ENCODE measurements at places on chromosomes 1 and 21.

- DNase-seq: no peak
Measured at GRCh38 chr1:107572674-107573211, 392.2 kb downstream of the VAV3 start.

GRCh38 chr1:175604942-175605286, 138.5 kb downstream of the TNR start:
- DNase-seq: no peak

- DNase-seq: no peak
Measured at GRCh38 chr1:243275316-243275715, 19.5 kb downstream of the SDCCAG8 start.

DNA sequence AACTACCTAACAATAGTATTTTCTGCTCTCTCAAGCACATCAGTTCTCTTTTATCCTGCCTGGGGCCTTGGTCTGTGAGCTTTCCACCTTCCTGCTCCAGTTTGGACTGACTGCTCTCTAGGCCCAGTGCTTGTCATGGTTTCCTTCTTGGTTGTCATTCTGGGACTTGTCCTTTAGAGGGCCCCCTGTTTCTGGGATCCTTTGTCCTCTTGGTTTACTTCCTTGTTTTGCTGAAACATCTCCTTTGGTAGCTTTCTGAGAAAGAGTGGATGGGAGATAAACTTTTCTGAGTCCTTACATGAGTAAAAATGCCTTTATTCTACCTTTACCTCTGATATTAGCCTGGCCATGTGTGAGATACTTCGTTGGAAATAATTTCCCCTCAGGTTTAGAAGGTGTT, 4.7 kb downstream of the SLC1A7 start:
- DNase-seq: no peak

GRCh38 chr1:183235503-183235902, 49.4 kb downstream of the LAMC2 start:
- DNase-seq: no peak

GRCh38 chr1:204150702-204151551, 917 bp downstream of the ETNK2 start:
- no peak for DNase-seq

- DNase-seq: no peak
Measured at GRCh38 chr21:38355353-38355752, 98.6 kb downstream of the KCNJ15 start.

DNA sequence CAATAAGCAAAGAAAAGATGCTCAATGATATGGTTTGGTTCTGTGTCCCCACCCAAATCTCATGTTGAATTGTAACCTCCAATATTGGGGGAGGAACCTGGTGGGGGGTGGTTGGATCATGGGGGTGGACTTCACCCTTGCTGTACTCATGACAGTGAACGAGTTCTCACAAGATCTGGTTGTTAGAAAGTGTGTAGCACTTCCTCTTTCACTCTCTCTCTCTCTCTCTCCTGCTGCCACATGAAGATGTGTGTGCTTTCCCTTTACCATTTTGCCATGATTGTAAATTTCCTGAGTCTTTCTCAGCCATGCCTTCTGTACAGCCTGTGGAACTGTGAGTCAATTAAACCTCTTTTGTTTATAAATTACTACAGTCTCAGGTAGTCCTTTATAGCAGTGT, 248.4 kb downstream of the HHIPL2 start:
- DNase-seq: no peak

DNA sequence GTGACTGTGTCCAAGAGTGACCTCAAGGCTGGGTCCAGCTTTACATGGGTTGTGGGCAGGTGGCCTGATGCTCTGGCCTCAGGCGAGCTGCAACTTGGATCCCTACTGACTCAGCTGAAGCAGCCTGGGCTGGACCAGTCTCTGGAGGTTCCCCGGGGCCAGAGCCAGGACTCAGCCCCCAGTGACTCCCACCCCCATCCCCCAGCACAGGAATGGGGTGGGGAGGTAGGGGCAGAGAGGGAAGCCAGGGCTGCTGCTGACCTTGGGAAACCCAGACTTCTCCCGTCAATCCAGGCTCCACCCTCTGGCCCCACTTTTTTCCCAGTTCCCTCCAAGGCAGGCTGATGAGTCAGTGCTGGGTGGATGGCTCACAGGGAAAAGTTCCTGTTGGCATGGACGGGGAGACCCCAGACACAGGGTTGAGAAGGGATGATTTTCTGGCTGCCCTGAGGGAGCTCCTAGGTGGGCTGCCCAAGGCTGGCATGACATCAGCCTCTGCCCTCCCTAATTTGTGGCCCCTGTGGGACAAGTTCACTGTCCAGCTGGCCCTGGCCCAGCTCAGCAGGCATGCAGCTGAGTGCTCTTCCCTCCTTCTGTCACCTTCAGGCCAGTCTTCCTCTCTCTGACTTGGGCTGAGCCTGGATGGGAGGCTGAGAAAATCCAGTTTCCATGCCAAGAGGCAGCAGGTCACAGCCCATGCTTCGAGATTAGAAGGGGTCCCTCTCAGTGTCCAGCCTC, 2.2 kb downstream of the ZC3H12A start:
- DNase-seq: no peak

GRCh38 chr1:186559601-186560116, 98.7 kb upstream of the PDC start:
- DNase-seq: no peak

DNA sequence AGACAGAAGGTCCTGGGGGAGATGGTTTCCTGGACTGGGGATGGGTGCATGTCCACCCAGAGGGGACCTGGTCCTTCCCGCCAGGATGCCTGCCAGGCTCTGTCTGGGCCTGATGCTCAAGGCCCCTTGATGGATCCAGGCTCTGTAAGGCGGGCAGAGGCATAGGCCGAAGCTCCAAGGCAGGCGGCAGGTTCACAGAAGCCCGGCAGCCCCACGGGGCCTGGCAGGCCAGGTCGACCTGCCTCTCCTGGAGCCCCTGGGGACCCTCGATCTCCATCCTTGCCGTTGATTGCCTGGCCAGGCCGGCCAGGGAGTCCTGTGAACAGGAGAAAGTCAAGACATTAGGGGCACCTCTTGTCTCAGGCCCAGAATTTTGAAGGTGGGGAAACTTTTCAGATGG, 16.0 kb downstream of the COL9A2 start:
- DNase-seq: no peak

DNA sequence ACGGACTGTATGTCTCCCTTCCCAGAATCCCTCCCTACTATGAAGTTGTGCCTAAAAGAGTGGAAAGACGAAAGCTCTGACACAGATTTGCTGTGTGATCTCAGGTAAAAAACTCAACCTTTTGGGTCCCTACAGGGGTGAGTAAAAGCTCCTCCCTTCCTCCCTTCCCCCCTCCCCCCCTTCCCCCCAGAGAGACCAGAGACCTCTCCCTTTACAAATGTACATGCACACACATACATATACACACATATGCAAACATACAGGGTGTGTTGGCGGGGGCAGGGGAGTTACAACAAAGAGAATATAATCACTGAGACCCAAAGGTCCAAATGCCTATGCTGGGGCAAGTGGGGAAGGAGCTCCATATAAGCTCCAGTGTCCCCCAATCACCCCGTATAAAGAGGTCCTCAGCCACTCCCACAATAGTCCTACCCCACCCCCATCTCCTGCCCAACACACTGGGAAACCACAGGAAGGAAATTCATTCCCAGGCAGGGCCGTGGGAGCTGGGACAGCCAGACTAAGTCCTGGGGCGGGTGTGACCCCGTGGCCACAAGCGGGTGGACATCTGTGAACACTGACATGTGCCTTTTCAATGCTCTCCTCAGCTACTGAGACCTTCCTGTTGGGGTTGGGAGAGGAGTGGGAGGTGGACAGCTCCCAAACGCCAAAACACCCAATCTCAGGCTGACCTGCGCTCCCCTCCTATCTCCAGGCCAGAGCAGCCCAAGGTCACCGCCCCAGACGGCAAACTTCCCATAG, 2.0 kb downstream of the MEF2D start:
- DNase-seq: no peak

DNA sequence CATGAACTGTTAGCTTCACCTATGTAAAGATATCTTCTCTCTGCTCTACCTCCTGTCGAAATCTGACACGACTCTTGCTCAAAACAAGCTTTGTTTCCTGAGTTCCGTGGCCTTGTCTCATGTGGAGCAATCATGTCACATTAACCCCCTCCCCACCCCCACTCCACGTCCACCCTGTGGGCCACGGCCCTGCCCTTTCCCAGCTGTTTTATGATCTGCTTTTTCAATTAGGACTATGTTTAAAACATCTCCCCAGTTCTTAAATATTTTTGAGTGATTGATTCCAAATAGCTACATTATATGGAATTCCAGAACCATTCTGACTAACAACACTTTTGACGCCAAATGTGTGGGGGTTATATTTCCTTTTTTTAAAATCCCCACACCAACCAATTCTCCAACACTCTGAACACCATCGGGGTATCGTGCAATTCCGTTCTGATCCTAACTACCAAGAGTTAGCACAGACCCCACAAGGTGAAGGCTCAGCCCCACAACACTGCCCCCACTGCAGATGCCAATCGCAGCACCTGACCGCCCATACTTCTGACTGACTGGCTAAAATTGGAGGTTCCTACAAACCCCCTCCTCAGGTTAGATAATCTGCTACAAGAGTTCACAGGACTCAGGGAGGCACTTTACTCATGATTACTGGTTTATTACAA, 12.7 kb upstream of the S100A8 start:
- no peak for DNase-seq

GRCh38 chr1:97348599-97349265, 572.1 kb downstream of the DPYD start:
- DNase-seq: no peak

GRCh38 chr21:41837756-41838297, 41.3 kb downstream of the PRDM15 start:
- DNase-seq: no peak

- DNase-seq: no peak
Measured at GRCh38 chr1:201655243-201655642, 116.3 kb downstream of the NAV1 start.

DNA sequence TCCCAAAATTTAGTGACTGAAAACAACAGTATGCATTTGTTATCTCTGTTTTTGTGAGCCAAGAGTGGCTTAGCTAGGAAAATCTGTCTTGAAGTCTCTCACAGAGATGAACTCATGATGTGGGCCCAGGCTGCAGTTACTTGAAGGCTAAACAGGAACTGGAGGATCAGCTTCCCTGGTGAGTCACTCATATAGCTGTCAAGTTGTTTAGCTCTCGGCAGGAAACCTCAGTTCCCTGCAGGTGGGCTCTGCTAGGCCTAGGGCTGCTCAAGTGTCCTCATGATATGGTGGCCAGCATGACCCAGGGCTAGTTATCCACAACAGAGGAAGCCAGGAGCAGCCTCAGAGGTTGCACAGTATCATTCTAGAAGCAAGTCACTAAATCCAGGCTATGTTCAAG, 30.2 kb upstream of the DDX59 start:
- DNase-seq: no peak

GRCh38 chr1:14300991-14301703, 297.3 kb upstream of the KAZN start:
- no peak for DNase-seq

Data from stimulated activated CD8-positive, alpha-beta memory T cell treated with anti-CD3 and anti-CD28 coated beads, Interleukin-15, amount 100 ng/mL, for 48 hours (primary cell).